ENCODE measurements at places on chromosomes 5 and 9.

DNA sequence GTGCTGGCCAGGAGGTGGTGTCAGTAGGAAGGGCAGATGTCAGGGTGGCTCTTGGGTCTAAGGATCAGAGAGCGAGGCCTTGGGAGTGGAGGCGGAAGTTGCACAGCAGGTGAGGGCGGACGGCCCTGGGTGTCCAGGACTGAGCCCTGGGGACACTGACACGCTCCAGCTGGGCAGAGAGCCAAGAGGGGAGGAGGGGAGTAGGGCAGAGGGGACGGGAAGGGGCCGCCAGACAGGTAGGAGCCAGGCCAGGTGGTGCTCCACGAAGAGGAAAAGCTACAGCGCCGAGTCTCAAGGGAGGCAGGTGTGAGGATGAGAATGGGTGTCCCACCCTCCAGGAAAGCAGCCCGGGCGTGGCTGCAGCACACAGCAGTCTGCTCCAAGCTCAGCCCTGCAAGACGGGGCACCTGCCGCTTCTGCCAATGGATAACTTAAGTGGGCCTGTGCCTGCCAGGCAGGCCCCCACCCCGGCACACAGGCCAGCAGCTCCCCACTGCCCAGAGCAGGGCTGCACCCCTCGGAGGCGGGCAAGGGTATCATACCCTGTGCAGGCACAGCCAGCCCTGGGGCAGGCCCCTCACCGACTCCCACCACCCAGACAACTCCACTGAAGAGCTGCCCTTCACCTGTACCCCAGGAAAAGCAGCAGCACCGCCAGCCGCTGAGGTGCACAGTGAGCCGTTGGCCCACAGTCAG lies 4.9 kb downstream of the TPRN start:
- DNase-seq, result no peak

GRCh38 chr9:37408933-37409710 lies 13.4 kb upstream of the GRHPR start:
- no peak for DNase-seq

GRCh38 chr9:18138656-18139055 lies 335.3 kb upstream of the ADAMTSL1 start:
- no peak for DNase-seq

GRCh38 chr9:121538221-121538620 lies 38.6 kb upstream of the GGTA1 start:
- DNase-seq, result no peak

DNA sequence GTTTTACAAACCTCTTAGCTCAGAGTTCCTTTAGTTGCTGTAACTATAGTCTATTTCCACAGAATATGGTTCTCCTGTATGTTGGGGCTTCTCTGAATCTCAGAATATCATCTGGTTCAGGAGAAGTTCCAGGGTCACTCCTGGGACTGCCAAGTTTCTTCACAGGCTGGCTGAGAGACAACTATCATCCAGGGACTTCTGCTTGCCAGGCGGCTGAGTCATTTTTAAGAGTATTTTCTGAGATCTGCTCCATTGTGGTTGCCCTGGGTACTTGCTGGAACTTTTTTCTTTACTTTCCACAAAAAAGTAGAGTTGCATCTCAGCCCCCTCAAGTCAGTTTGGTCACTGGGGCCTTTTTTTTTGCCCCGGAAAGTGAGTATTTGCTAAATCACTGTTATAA lies 566.5 kb downstream of the LRRC70 start:
- no peak for DNase-seq

- DNase-seq, result no peak
Measured at GRCh38 chr5:136686192-136686872, 321.0 kb upstream of the TRPC7 start.

- DNase-seq, result no peak
Measured at GRCh38 chr5:140287801-140288521, 14.9 kb downstream of the PFDN1 start.
